Fibroblast of skin of right quadriceps (primary cell): ENCODE measurements at places on chromosomes 13 and 19.

DNA sequence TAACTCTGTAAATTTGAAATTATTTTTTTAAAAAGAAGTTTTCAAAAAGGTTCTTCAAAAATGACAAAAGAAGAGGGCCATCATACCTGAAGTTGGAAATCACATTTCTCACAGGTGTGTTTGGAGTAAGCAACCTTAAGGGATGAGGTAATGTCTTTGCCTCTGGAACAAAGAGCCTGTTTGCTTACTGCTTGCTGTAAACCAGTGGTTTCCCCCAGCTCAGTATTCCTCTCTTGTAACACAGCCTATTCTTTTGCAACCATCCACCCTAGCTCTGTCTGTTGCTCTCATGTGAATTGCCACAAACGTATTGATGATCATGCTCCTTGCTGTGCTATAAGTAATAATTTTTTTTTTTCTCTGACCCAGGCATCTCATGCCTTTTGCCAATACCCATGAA, 38.1 kb downstream of the UCHL3 start:
- no peak for DNase-seq

- DNase-seq, result no peak
Measured at GRCh38 chr13:105452895-105453294, 1082.6 kb downstream of the EFNB2 start.

DNA sequence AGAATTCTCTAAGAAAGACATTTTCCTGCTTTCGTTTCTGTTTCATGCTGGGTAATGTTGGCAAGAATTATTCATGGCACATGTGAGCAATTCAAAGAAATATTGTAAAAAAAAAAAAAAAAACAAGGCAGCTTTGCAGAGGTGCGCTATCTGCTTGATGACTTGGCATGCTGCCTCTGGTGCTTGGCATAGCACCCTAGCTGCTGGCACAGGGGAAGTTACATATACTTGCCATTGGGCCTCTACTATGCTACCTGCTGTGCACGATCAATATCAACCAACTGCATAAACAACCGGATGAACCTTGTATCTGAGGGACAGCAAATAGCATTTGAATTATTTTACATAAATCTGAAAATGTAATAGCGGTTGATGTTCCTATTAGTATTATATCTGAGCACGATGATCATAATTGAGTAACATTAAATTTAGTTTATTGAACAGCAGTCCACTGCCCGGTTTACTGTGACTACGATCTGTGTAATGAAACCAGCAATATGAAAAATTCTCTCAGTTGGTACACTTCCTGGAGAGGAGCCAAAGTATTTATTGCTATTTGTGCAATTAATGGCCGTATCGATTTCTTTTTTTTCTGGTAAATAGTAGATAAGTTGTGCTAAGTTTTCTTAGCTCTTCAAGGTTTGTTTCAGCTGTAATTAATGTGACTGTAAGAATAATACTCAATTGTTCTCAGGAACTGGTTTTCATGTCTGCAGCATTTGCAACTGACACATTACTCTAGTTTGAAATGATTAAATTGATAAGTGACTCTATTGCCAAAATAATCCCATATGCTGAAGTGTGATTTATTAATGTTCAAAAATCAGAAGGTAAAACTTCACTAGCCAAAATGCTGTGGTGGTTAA, 717.3 kb downstream of the DACH1 start:
- DNase-seq, result no peak

- DNase-seq, result no peak
Measured at GRCh38 chr13:19993024-19993423, 34.5 kb downstream of the ZMYM2 start.

GRCh38 chr13:28394422-28394821, 100.5 kb downstream of the FLT1 start:
- DNase-seq, result peak; percentile 34

DNA sequence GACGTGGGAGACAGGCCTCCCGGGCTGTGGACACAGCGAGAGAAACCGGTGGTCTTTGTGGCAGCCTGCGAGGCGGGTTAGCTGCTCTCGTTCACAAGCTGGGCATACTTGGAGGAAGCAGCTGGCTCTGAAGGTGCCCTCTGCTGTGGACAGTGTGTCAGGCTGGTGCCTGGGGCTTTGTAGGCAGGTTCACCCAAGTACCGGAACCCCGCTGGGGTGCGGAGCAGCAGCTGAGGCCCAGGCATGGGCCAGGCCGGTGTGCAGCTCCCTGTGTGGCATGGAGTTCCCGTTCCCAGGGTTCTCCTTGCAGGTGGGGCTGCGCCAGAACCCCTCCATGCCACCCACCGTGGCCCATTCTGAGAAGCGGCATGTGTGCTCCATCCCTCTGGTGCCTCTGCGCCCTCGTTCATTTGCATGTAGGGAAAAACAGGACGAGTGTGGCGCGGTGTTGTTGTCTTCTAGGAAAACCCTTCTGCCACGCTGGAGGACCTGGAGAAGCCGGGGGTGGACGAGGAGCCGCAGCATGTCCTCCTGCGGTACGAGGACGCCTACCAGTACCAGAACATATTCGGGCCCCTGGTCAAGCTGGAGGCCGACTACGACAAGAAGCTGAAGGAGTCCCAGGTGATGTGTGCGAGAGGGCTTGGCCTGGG, 20.0 kb downstream of the UPF1 start:
- DNase-seq, result no peak

DNA sequence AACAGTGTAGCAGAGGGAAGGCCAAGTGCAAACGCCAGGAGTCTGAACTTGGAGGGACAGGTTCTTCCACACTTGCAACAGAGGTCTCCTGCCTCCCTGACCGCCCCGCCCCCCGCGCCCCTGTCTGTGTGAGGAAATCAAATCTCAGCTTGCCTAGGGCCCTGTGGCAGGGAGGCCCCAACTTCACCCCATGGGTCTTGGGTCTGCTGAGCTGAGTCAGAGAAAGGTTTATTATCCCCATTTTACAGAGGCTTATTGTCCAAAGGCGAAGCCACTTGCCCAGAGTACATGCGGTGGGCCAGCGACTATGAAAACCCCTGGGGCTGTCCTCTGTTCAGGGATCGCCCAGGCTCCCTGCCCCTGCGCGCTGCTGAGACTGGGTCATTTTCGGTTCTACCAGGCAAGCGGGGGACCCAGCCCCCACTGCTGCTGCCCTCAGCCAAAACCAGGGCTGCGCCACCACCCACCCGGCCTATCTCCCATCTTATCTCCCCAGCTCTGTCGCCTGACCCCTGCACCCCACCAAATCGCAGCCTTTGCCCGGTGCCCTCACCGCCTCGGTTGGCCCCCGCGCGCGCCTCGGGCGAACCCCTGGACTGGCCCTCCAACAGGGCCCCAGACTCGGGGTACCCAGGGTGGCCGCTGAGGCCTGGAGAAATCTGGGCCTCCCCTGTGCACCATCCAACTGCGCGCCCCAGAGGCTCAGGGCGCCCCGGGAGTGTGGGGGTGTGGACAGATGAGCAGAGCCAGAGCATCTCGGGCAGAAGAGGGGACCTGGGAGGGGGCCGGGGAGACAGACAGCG, 850 bp upstream of the CERS4 start:
- no peak for DNase-seq

GRCh38 chr19:35756377-35757230, at the start of gene HSPB6:
Gene HSPB6 (minus strand): TSS chr19:35757029. CDS start chr19:35757008, 21 bp downstream.
- DNase-seq, result peak; percentile 74

DNA sequence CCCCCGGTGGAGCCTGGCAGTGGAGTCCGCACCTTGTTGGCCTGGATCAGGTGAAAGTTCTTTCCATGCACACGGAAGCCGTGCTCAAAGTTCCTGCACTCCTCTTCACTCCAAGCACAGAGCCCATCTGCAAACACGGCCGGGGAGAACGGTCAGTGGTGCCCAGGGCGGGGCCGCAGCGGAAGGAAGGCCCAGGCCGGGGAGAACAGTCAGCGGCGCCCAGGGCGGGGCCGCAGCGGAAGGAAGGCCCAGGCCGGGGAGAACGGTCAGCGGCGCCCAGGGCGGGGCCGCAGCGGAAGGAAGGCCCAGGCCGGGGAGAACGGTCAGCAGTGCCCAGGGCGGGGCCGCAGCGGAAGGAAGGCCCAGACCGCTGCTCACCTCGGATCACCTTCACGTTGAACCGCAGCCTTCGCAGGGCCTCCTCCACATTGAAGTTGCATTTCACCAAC, 20.6 kb upstream of the PLPP2 start:
- DNase-seq, result no peak

GRCh38 chr13:112447306-112447705, 71.2 kb downstream of the SPACA7 start:
- DNase-seq, result no peak

DNA sequence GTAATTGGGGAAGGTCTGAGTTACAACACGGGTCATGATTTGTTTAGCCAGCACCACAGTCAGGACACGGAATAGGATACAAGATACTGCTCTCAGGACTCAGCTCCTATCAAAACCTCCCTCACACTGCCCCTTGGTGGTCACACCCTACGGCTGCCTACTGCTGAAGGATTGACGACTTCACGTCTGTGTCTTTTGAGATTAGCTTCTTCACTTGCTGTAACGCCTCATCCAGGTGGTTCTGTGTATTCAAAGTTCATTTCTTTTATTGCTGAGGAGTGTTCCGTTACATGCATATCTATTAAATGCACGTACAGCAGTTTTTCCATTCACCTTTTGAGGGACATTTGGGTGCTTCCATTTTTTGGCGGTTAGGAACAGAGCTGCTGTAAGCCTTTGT, 46.3 kb downstream of the URI1 start:
- no peak for DNase-seq

- peak; percentile 99 for DNase-seq
Measured at GRCh38 chr19:50724522-50725217, 1.5 kb downstream of the CLEC11A start.

GRCh38 chr19:34366738-34367623, 2.0 kb downstream of the GPI start:
- DNase-seq, result peak; percentile 48

DNA sequence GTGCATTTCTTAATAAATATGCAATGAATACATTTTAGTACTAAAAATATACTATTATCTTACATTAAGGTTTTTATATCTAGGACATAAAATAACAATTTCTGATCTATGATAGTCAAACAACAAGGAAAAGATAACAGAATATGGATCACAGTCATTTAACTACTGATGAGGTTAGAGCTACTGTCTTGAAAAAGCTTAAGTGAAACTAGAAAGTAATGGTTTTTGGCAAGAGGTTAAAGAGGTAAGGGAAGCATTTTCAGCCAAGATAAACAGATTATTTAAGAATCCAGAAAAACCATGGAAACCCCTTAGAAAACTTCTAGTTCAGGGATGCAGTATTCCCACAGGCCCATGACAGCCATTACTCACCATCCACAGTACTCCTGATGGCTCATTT, 787.4 kb downstream of the DACH1 start:
- no peak for DNase-seq

- DNase-seq, result peak; percentile 99
Measured at GRCh38 chr13:110412132-110412914, 105.2 kb downstream of the COL4A2 start.

DNA sequence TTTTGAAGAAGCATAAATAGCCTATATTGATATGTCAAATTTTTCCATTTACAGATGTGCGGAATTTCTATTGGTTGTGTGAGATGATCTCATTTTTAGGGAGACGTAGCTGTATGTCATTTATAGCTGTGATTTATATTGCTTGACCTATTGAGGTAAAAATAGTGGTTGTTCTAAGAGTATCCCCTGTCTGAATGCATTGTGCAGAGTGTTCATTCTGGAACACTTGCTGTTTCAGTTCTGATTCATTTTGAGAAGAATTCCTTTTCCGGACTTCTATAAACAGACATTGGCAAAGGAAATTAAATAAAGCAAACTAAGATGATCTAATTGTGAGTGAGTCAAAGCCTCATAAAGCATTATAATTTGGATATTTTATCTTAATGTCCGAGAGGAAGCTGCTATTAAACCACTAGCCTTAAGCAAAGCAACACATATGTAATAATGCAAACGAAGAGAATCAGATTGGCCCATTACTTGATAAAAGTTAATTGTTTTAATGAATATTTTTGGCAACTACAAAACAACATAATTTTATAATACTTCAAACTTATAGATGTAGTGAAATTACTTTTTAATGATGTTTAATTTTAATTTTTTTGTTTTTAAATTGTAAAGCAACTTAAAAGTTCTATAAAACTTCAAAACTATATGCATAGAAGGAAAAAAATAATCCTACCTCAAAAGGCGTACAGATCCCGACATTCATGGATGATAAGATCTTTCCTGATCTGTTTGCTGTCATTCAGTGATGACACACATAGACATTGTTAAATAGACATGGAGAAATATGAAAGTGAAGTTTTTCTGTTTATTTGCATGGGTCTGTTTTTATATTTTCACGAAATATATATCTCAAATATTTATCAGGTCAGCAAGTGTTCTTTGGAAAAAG, 942.6 kb upstream of the SLC10A2 start:
- peak; percentile 69 for DNase-seq

DNA sequence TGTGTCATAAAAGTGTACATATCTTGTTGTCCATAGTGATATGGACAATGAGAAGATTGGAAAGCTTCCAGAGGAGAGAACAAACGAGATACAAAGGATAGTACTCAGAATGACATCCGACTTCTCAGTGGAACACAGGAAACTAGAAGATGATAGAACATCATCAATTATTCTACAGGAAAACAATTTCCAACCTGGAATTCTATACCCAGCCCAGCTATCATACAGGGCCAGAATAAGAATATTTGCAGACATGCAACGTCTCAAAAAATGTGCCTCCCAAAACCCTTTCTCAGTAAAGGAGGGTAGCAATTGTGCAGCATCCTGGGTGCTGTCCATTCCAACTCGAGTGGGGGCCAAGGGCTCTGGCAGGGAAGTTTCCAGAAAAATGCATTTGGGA, 24.0 kb downstream of the F2RL3 start:
- DNase-seq, result no peak

DNA sequence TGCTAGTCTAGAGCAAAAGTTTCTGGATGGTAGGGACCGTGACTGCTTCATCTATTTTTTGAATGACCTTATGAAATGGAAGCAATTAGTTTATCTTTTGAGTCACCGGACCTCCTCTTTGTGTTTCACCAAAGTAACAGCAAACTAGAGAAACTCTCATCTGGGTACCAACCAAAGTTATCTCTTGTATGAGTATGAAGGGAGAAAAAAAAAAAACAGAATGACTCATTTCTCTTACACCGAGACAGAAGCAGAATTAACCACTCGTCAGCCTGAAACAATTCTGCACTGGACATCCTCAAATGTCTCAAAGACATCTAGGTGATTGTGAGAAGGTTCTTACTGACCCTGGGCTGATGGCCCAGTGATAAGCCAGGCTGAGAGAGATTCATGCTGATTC, 18.3 kb downstream of the ZNF100 start:
- no peak for DNase-seq

GRCh38 chr13:93244141-93244917, 17.7 kb downstream of the GPC6 start:
- DNase-seq, result peak; percentile 62

- DNase-seq, result no peak
Measured at GRCh38 chr13:108940121-108940520, 310.7 kb downstream of the MYO16 start.
